ENCODE measurements at places on chromosomes 16 and 17.

DNA sequence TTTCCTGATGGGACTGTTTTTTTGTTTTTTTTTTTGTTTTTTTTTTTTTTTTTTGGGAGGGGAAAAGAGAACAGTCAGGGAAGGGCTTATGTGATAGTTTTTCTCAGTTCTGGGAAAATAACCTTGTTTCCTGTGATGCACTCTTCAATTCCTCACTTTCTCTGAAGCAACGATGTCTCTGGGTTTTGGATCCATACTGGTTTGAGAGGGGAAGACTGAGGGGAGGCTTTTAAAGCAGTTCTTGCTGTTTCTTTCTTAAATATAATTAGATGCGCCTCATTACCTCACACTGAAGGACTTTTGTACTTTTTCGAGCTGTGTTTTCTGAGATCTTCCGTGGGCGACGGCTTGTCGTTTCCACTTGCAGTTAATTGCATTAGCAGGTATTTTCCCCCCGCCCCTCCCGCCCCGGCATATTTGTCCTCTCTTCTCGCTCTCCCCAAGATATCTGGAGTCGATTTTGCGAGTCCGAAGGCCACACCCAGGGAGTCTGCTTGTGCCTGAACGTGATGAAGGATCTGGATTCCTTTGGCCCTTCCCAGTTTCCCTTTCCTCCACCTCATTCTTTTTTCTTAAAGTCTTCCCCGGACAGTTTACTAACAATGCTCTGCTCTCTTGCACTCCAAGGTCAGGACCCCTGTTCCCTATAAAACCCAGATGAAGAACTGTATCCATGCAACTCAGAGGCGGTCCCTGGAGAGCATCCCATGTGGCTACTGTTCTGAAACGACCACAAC is 125.2 kb upstream of the ZFHX3 start:
- no peak for DNase-seq

DNA sequence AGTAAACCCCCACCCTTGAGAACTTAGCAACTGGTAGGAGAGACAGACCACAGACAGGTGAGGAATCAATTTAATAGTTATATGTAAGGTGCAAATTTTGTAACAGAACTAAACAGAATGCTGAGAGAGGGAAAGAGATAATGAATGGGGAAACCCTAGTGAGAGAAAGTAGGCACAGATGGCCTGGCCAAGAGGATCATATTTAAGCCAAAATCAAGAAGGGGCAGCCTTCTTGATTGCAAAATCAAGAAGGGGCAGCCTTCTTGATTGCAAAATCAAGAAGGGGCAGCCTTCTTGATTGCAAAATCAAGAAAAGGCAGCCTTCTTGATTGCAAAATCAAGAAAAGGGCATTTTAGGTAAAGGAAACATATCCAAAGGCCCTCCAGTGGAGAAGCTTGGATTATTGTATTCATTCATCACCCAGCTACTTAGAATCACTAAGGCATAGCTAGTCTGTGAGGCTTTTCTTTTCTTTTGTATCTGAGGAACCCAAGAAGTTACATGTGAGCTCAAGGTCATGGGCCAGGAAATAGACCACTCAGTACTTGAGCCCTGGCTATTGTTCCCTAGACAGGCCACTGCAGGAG is 190.6 kb downstream of the CYLD start:
- DNase-seq = no peak

DNA sequence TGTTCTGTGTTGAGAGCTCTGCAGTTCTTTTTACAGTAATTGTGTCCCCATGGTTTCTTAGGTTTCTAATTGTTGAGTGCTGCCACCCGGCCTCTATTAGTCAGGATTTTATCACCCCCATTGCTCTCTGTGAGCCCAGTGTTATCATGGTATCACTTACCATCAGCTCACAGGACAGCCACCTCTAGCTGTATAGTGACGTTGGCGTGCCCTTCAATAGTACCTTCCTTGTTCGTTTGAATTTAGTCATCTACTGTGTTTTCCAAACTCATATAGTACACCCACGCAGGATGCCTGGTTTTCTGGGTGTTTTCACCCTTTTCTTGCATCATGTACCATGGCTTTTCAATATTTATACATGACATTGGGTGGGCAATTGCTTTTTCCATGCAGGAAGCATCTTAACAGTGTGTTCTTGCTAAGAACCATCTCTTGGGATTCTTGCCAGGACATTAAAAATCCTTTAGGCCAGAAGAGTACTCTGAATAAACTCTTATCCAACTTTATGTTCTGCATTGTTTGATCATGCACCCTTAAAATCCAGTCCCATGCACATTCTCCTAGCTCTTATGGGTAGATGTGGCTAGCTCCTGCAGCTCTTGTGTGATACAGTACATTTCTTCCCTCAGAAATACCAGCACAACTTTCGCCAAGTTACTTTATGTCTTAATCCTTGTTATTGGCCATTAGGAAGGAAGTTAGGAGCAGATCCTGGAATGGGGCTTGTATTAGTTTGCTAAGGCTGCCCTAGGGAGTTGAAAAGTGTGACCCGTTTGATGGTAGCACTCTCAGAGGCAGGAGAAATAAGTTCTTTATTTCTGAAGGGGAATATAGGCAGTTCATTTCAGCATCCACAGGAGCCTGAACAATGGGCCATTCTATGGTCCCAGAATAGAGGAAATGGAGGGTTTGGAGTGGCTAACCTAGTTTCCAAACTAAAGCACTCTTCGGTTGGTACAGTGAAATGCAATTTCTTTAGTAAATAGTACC is 11.3 kb upstream of the ABCA10 start:
- DNase-seq = no peak

- no peak for DNase-seq
Measured at GRCh38 chr17:77884967-77885641, 73.4 kb upstream of the TNRC6C start.

DNA sequence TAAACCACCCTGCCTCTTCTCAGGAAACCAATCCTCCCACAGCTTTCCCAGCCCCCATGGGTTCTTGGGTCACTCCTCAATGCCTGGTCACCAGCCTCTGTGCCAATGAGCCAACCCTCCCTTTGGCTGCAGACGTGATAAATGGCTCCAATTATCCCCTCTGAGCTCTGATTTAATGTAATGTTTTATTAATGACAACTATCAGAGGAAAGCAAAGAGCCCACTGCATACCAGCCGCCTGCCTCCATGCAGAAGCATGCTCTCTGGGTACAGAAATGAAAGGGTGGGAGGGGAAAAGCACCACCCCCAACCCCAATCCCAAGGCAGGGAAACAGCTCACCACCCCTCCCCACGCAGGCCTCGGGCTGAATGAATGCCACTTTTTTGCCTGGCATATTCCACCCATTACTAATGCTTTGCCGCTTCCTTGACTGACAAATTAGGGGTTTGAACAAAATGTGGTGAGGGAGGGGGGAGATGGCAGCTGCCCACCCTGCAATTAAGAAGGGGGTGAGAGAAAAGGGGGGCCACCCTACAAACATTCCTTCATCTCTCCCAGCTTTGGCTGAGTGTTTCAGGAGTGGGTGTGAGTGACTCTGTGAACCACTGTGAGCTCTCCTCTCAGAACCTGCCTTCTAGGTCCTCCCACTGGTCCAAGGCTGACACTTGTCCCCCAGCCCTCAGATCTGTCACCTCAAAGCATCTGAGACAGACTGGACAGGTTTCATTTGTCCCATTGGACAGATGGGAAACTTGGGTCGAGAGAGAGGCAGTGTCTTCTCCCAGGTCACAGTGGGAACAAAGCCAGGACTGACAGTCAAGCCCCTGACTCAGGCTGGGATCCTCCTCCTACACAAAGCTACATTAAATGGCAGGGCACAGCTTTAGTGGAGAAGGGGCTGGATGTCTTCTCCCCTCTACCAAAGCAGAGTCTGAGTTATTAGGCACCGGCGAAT is 161.5 kb downstream of the TMEM132E start:
- no peak for DNase-seq
